ENCODE measurements at places on chromosomes 2 and 18. TPM values are rescaled to one million over a fixed set of nuclear protein-coding genes. Genes with fewer than 3 reads are reported as not detected.

SPATA3 gene
- total RNA-seq, result not detected

CCDC121 gene
- total RNA-seq, result 7.6 TPM

FTCDNL1 gene
- total RNA-seq, result 2.3 TPM

DYNAP gene
- total RNA-seq, result not detected

ASXL3 gene
- 13.1 TPM for total RNA-seq

CNGA3 gene
- total RNA-seq, result not detected

FABP1 gene
- total RNA-seq, result not detected

SH3BP4 gene
- total RNA-seq, result 26.7 TPM

RNF144A gene
- 42.5 TPM for total RNA-seq

SERPINB3 gene
- total RNA-seq, result not detected

PTPRN gene
- total RNA-seq, result 0.58 TPM

PROM2 gene
- 3.0 TPM for total RNA-seq

TMEM198 gene
- 2.1 TPM for total RNA-seq

CTNNA2 gene
- total RNA-seq, result 5.4 TPM

CLIP4 gene
- 85.6 TPM for total RNA-seq

TEKT4 gene
- total RNA-seq, result not detected

CHRND gene
- total RNA-seq, result not detected

DLGAP1 gene
- 0.98 TPM for total RNA-seq

NOSTRIN gene
- total RNA-seq, result 36.2 TPM

CABLES1 gene
- 18.5 TPM for total RNA-seq

NR4A2 gene
- 62.1 TPM for total RNA-seq

NT5DC4 gene
- total RNA-seq, result not detected

UXS1 gene
- 40.8 TPM for total RNA-seq

OSR1 gene
- 11.6 TPM for total RNA-seq

C2orf66 gene
- 0.36 TPM for total RNA-seq

TTC21B gene
- total RNA-seq, result 36.8 TPM

ALK gene
- total RNA-seq, result 0.18 TPM

IL37 gene
- total RNA-seq, result not detected

ARID5A gene
- 44.8 TPM for total RNA-seq

TXNL1 gene
- 54.2 TPM for total RNA-seq

SAG gene
- total RNA-seq, result not detected

TUBA4B gene
- not detected for total RNA-seq

GKN2 gene
- total RNA-seq, result not detected

B4GALT6 gene
- total RNA-seq, result 6.4 TPM

FASTKD2 gene
- total RNA-seq, result 23.1 TPM

TMEM169 gene
- 1.6 TPM for total RNA-seq

CYP27C1 gene
- 0.31 TPM for total RNA-seq

RGPD4 gene
- 0.40 TPM for total RNA-seq

CCDC148 gene
- 2.9 TPM for total RNA-seq

UGT1A8 gene
- total RNA-seq, result not detected

STON1 gene
- 55.3 TPM for total RNA-seq

CHRNG gene
- total RNA-seq, result not detected

ELOA2 gene
- total RNA-seq, result not detected

GYPC gene
- 89.2 TPM for total RNA-seq

Data from sciatic nerve (tissue), 2 donors.